ENCODE measurements at places on chromosomes 3 and 15.

GRCh38 chr15:58886921-58887320 is 46.6 kb downstream of the SLTM start:
- no peak for DNase-seq

GRCh38 chr15:32838338-32838737 is 120.5 kb downstream of the GREM1 start:
- no peak for DNase-seq

- peak; percentile 93 for DNase-seq
These were observed 47.1 kb downstream of the CMTM7 start for GRCh38 chr3:32438596-32439344.

GRCh38 chr3:99601515-99601914 is 36.9 kb upstream of the COL8A1 start:
- DNase-seq = no peak

- DNase-seq = no peak
These were observed 445.4 kb upstream of the DPH6 start for GRCh38 chr15:35991386-35991785.

GRCh38 chr3:44284949-44285348 is 43.3 kb downstream of the TOPAZ1 start:
- no peak for DNase-seq

DNA sequence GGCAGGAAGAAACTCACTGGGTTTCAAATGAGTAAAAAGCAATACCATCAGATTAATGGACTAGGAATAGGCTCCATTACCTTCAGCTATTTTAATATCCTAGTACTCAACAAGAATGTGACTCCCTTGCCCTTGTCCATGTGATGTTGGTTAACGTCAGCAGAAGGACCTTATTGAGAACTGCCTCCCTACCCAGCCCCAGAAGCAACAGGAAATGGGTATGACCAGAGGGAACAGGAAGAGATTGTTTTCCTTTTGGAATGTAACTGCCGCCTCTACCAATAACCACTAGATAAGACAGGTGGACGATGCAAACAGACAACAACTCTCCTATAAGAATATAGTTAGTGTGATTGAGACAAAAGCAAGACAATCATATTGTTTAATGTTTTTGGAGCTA is 10.4 kb upstream of the MME start:
- no peak for DNase-seq

- DNase-seq = no peak
These were observed 46.9 kb downstream of the ARHGEF3 start for GRCh38 chr3:56754741-56755417.

DNA sequence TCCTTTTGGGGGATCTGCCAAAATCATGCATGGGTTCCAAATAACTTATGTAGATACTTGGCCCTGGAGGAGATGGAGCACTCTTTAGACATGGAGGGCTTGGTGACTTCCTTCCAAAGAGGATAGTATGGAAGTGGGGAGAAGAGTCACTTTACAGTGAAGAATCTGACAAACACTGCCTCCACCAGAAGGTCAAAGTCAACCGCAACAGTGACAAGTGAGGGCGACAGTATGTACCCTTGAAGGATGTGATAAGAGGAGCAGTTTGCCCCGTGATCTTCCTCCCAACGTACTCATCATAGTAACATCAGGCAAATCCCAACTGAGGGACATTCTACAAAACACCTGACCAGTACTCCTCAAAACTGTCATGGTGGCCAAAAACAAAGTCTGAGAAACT is 62.0 kb downstream of the LMCD1 start:
- no peak for DNase-seq

- DNase-seq = no peak
These were observed 303.2 kb downstream of the TIGIT start for GRCh38 chr3:114597012-114597411.

- DNase-seq = peak; percentile 31
These were observed 13.2 kb downstream of the USP3 start for GRCh38 chr15:63517628-63518027.

DNA sequence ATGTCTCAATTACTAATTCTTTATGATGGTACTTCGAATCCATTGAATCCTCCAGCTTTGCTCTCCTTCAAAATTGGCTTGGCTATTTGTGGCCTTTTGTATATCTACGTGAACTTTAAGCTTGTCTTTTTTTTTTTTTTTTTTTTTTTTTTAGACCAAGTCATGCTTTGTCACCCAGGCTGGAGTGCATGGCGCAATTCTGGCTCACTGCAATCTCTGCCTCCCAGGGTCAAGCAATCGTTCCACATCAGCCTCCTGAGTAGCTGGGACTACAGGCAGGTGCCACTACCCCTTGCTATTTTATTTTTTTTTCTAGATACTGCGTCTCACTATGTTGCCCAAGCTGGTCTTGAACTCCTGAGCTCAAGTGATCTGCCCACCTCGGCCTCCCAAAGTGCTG is 7.7 kb upstream of the DIPK2A start:
- no peak for DNase-seq

GRCh38 chr3:102529452-102529851 is 94.6 kb downstream of the ZPLD1 start:
- peak; percentile 9 for DNase-seq

GRCh38 chr15:58285212-58285920 is 146.4 kb upstream of the LIPC start:
- no peak for DNase-seq

- DNase-seq = no peak
These were observed 243.3 kb downstream of the IL20RB start for GRCh38 chr3:137201066-137201465.

- no peak for DNase-seq
These were observed 18.0 kb upstream of the PLXNA1 start for GRCh38 chr3:126964950-126965349.

DNA sequence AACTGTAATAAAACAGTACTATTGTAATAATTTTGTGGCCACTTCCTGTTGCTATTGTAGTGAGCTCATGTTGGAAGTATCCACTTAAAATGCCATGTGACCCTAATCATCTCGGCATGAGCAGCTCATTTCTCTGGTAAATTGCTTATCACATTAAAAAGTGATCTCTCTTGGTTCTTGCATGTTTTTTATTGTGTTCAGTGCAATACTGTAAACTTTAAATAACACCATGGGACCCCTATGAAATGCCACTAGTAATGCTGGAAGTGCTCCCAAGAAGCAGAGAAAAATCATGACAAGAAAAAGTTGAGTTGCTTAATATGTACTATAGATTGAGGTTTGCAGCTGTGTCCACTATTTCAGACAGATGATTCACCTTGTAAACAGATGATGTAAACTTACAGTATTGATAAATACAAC is 45.6 kb downstream of the NMD3 start:
- DNase-seq = no peak

DNA sequence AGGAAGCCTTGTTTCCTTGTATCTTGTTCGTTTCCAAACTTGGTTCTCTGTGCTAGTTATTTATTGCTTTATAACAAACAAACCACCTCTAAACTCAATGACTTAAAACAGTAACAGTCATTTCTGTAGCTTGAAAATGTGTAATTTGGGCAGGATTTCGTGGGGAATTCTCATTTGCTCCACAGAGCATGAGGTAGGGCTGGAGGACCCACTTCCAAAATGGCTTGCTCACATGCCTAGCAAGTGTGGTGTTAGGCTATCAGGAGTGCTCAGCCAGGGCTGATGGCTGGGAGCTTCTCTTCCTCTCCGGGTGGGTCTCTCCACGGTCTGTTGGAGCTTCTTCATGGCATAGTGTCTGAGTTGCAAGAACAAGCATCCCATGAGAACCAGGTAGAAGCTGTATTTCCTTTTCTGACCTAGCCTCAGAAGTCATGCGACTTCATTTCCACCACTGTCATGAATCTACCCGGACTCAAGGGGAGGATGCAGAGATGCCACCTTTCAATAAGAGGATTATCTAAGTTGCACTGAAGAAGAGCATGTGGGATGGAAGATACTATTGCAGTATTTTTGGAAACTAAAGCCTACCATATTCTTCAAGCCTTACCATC is 8.2 kb upstream of the TNIK start:
- no peak for DNase-seq
